Glutamatergic neuron (in vitro differentiated cells): ENCODE measurements at places on chromosomes 7 and 10. TPM values are rescaled to one million over a fixed set of nuclear protein-coding genes. Genes with fewer than 3 reads are reported as not detected.

- H3K27me3 ChIP-seq: peaks cover 9% of the 10 kb centered on the region
- no peak overlapping the region for H3K4me3 ChIP-seq
- H3K36me3 ChIP-seq: no peaks in the 10 kb centered on the region
- DNase-seq: no peak
- H3K4me1 ChIP-seq: peaks cover 15% of the 10 kb centered on the region
- peak overlapping the region; percentile 33 for H3K27ac ChIP-seq
Measured at GRCh38 chr7:2621061-2621828, 10.5 kb upstream of the TTYH3 start.

The CAV2 gene
- total RNA-seq: 1.7 TPM

GRCh38 chr7:116195451-116195850 is 14.9 kb upstream of the TES start:
- peaks cover 4% of the 10 kb centered on the region for H3K4me1 ChIP-seq
- no peak overlapping the region for H3K4me3 ChIP-seq
- H3K27ac ChIP-seq: no peak overlapping the region
- no peaks in the 10 kb centered on the region for H3K27me3 ChIP-seq
- no peak for DNase-seq

DNA sequence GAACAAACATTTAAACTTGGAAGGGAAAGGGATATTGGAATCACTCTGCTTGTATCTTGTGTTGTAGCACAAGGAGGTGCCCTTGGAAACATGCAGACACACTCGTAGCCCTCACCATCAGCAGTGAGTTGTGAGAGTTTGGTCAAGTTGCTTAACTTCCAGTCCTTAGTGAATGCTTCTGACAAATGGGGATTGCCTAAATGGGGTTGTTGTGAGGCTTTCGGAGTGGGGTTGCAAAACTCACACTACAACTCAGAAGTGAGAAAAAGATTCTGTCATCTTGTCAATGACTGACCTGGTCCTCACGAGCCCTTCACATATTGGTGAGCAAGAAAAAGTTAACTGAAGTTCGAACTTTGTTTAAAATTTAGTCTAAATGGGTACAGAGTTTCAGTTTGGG is 29.0 kb upstream of the GSDME start:
- DNase-seq: no peak
- H3K4me1 ChIP-seq: no peaks in the 10 kb centered on the region
- H3K36me3 ChIP-seq: no peaks in the 10 kb centered on the region

GRCh38 chr7:70439651-70440050 is 692.3 kb upstream of the GALNT17 start:
- DNase-seq: no peak
- no peak overlapping the region for H3K4me3 ChIP-seq
- H3K27ac ChIP-seq: no peak overlapping the region
- peaks cover 5% of the 10 kb centered on the region for H3K4me1 ChIP-seq
- H3K36me3 ChIP-seq: no peaks in the 10 kb centered on the region
- H3K27me3 ChIP-seq: no peaks in the 10 kb centered on the region

The TMEM139 gene
- total RNA-seq: not detected

DNA sequence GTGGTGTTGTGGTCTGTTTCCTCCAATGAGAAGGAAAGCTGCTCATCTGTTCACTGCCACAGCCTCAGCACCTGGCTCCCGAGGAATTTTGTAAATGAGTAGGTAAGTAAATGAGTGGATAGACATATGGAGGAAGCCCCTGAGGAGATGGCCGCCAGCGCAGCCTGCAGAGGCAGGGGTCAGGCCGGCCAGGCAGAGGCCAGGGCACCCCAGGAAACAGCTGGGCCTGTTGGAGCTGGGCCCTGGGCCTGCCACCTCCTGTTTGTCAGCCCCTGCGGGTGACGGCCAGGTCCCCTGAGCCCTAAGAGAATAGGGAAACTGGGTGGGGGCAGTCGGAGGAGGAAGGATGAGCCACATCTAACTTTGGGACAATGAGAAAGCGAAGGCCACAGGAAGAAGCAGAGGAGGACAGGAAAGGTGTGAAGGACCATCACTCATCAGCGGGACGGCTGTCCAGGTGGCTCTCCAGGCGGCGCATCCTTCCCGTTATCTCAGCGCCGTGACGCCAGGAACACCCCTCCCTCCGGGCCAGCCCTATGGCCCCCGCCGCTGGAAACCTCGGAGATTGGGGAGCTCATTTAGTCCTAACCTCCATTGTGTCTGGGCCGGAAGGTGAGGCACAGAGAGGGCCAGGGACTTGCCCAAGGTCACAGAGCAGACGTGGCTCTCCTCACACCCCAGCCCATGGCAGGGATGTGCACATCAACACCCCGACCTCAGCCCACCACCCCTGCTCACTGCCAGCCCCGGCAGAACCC is 142.3 kb upstream of the UNC5B start:
- H3K27me3 ChIP-seq: peaks cover 10% of the 10 kb centered on the region
- H3K27ac ChIP-seq: no peak overlapping the region
- H3K36me3 ChIP-seq: no peaks in the 10 kb centered on the region
- H3K4me3 ChIP-seq: no peak overlapping the region
- H3K4me1 ChIP-seq: peaks cover 6% of the 10 kb centered on the region

- peak overlapping the region; percentile 50 for H3K27ac ChIP-seq
- peak; percentile 3 for DNase-seq
- H3K27me3 ChIP-seq: peaks cover 22% of the 10 kb centered on the region
- no peak overlapping the region for H3K4me3 ChIP-seq
- no peaks in the 10 kb centered on the region for H3K36me3 ChIP-seq
- H3K4me1 ChIP-seq: peaks cover 2% of the 10 kb centered on the region
Measured at GRCh38 chr7:338295-339061, 48.5 kb downstream of the FOXL3 start.

The PIP gene
- total RNA-seq: not detected

DNA sequence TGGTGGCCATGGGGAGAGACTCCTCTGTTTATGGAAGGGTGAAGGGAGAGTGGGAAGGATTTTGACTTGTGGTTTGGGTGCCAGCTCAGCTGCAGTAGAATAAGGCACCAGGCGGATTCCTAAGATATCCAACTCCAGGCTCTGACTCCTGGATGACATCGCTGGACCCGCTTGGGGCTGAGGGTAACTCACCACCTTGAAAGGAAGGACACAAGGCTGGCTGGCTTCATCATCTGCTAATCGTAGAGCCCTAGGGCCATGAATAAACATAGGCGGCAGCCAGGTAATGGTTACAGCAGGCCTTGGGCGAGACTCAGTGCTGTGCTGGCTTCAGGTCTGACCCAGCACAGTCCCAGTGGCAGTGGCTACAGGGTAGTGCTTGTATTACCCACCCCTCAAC is 16.7 kb upstream of the LIPK start:
- H3K4me1 ChIP-seq: no peaks in the 10 kb centered on the region
- no peak overlapping the region for H3K27ac ChIP-seq
- no peaks in the 10 kb centered on the region for H3K36me3 ChIP-seq
- DNase-seq: no peak
- no peak overlapping the region for H3K4me3 ChIP-seq
- H3K27me3 ChIP-seq: no peaks in the 10 kb centered on the region

The HOXA7 gene
- total RNA-seq: not detected

DNA sequence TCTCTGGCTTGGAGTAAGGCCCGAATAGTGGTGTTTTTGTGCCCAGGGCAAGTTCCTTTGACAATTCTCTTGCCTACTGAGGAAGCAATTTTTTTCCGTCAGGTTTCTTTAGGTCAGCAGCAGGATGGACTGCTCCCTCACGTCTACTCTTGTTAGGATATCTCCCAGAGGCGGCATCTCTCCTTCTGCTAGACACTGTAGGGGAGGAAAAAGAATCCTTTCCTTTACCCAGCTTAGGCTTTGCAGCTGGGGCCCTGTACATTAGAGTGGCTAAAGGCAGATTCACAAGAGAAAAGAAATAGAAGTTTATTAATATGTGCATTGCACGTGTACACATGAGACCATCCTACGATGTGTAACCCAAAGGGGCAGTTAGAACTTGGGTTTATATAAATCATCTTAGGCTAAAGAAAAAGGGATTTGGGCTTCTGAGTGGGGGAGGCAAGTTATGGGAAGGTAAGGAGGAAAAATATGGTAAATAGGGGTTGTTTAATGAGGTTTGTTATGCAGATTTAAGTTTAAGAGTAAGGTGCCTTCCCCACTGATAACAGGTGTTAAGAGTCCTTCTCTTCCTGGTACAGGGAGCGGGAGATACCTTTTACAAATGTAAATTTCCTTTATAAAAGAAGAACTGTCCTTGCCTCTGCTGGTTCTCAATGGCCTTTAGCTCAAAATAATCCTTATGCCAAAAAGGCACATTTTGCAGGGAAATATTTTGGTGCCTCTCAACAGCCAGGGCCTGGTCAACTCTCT is 156.4 kb downstream of the AOAH start:
- no peak overlapping the region for H3K27ac ChIP-seq
- H3K36me3 ChIP-seq: no peaks in the 10 kb centered on the region
- DNase-seq: no peak
- H3K4me3 ChIP-seq: no peak overlapping the region
- no peaks in the 10 kb centered on the region for H3K4me1 ChIP-seq

The DPYSL4 gene
- 402 TPM for total RNA-seq

DNA sequence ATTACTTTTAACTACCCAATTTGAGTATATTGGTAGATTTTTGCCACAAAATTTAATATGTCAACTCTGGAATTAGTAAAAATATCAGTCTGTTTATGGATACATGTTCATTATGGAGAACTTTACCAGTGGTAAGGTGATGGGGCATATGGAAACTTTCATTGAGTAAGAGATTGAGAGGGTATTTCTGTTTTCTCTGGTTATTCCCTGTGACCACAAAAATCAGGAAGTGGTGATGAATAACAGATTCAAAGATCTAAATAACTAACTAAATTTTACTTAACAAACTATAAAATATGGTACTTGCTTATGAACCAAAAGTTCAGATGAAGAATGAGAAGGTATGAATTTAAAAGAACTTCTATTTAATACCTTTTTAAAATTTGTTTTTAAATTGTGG is 22.1 kb upstream of the STEAP4 start:
- DNase-seq: no peak
- H3K36me3 ChIP-seq: no peaks in the 10 kb centered on the region
- peaks cover 3% of the 10 kb centered on the region for H3K27me3 ChIP-seq
- H3K4me3 ChIP-seq: no peak overlapping the region
- H3K4me1 ChIP-seq: no peaks in the 10 kb centered on the region

The DNA2 gene
- total RNA-seq: 9.9 TPM

DNA sequence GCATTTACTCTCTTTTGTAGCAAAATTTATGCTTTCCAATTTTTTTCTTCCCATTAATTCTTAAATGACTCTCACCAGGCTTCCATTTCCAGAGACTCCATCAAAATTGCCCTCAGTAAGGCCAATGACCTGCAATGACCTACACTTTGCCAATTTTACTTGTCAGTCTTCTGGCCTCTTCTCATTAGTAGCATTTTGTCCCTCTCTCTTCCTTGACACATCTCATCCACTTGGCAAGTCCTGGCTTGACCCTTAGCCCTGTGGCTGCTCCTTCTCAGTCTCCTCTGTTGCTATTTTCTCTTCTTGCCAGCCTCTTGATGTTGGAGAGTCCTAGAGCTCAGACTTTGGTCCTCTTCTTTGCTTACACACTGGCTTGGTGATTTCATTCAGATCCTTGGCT is 166.1 kb upstream of the MTPN start:
- no peak for DNase-seq
- H3K36me3 ChIP-seq: no peaks in the 10 kb centered on the region
- peaks cover 2% of the 10 kb centered on the region for H3K27me3 ChIP-seq
- peaks cover 21% of the 10 kb centered on the region for H3K4me1 ChIP-seq
- H3K4me3 ChIP-seq: no peak overlapping the region

DNA sequence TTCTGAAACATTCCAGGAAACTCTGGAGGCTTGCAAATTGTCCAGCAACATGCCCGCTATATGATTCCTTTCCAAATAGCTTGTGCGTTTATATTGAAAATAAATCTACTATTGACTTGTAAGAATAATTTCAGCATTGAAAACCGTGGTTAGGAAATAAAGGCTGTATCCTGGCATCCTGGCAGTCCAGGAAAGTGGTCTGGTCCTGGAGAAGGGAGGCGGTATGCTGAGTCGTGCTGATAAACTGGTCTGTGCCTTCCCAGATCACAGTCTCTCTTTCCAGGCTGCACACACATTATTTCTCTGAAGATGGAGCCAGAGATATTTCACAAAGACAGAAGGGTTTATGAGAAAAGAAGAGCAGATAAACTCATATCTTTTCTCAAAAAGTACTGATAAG is 350.1 kb upstream of the COBL start:
- no peak for DNase-seq
- H3K36me3 ChIP-seq: no peaks in the 10 kb centered on the region
- H3K4me3 ChIP-seq: no peak overlapping the region

- no peak overlapping the region for H3K4me3 ChIP-seq
- peaks cover 6% of the 10 kb centered on the region for H3K27me3 ChIP-seq
- no peak for DNase-seq
- no peak overlapping the region for H3K27ac ChIP-seq
Measured at GRCh38 chr7:101961811-101962210, 144.4 kb downstream of the CUX1 start.

The NOD1 gene
- total RNA-seq: 9.3 TPM

GRCh38 chr10:66958466-66958865 is 32.6 kb downstream of the LRRTM3 start:
- no peak overlapping the region for H3K27ac ChIP-seq
- no peaks in the 10 kb centered on the region for H3K4me1 ChIP-seq
- H3K27me3 ChIP-seq: no peaks in the 10 kb centered on the region

GRCh38 chr7:101502466-101503098 is 126.5 kb downstream of the MYL10 start:
- H3K27me3 ChIP-seq: peaks cover 7% of the 10 kb centered on the region
- no peak for DNase-seq
- no peak overlapping the region for H3K27ac ChIP-seq
- peaks cover 8% of the 10 kb centered on the region for H3K4me1 ChIP-seq

GRCh38 chr7:82194016-82194643 is 249.4 kb downstream of the CACNA2D1 start:
- H3K27me3 ChIP-seq: no peaks in the 10 kb centered on the region
- DNase-seq: no peak
- no peak overlapping the region for H3K27ac ChIP-seq
- no peak overlapping the region for H3K4me3 ChIP-seq
- no peaks in the 10 kb centered on the region for H3K36me3 ChIP-seq

The FBXL13 gene
- total RNA-seq: 1.1 TPM

The STN1 gene
- 57.1 TPM for total RNA-seq

DNA sequence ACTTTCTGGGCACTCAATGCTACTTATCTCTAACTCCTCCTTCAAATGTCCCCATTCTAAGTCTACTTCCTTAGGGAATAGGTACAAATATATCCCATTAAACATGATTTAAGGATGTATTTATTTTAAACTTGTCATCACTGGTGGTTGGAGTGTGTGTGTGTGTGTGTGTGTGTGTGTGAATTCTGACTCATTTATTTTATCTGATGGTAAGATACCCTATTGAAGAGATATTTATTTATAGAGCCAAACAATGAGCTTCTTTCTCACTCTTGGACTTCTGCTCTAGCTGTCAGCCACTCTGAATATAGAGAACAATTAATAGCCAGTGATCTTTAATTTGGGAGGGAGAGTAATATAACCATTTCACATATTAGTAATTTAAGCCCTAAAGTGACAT is 17.8 kb upstream of the MAGI2 start:
- no peaks in the 10 kb centered on the region for H3K36me3 ChIP-seq
- no peaks in the 10 kb centered on the region for H3K27me3 ChIP-seq
- H3K27ac ChIP-seq: no peak overlapping the region
- no peak overlapping the region for H3K4me3 ChIP-seq
- DNase-seq: no peak
